ENCODE measurements at places on chromosomes 16 and 17. TPM values are rescaled to one million over a fixed set of nuclear protein-coding genes. Genes with fewer than 3 reads are reported as not detected.

DNA sequence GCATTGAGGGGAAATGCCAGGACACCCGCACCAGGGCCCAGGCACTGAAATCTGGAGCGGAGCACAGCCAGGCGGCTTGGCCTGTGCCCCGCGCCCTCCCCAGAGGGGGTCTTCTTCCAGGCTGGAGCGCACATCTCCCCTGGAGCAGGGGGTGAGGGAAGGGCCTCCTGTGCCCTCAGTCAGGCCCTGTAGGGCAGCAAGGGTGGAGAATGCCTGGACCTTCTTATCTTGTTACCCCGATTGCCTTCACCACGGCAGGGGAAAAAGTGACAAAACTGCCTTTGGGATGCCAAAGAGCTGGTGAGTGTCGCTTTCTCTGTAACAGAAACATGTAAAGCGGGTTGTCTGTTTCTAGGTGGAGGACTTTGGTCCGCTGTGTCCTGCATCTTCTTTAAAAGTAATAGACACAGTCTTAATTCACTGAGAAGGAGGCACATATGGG, 48.3 kb upstream of the BAHCC1 start:
- no peak for DNase-seq

The SLC5A11 gene
- 0.29 TPM for total RNA-seq

The CCL7 gene
- total RNA-seq: not detected

The SLFN14 gene
- 0.18 TPM for total RNA-seq

DNA sequence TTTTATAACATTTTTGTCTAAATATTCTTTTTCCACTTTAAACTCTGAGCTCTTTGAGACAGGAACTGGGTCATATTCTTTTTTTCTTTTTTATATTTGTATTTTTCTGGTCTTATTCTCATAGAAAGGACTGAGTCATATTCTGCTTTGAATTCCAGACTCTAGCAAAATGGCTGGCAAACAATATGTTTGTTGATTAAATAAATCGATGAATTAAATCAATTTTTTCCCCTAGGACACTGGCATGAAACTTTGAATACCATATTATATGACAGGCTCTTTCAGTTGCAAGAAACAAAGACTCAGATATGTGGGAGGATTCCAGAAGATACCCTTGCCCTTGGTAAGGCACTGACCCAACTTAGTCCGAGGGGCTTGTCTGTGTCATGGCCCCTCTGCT, 3.1 kb upstream of the RGS9 start:
- no peak for DNase-seq

- DNase-seq: no peak
Observed at GRCh38 chr16:52500963-52501362, 46.0 kb downstream of the TOX3 start.

The P2RX1 gene
- total RNA-seq: not detected

GRCh38 chr17:76502341-76503211, 1.4 kb upstream of the RHBDF2 start:
- DNase-seq: no peak

The YPEL2 gene
- 41.3 TPM for total RNA-seq

GRCh38 chr17:6027342-6028024, 42.7 kb upstream of the WSCD1 start:
- no peak for DNase-seq

The FN3KRP gene
- total RNA-seq: 24.0 TPM

GRCh38 chr16:22232277-22233036, 26.4 kb downstream of the EEF2K start:
- DNase-seq: no peak

The ZFP3 gene
- total RNA-seq: 2.5 TPM

GRCh38 chr16:67162506-67163163, 1.9 kb upstream of the HSF4 start:
- DNase-seq: no peak

DNA sequence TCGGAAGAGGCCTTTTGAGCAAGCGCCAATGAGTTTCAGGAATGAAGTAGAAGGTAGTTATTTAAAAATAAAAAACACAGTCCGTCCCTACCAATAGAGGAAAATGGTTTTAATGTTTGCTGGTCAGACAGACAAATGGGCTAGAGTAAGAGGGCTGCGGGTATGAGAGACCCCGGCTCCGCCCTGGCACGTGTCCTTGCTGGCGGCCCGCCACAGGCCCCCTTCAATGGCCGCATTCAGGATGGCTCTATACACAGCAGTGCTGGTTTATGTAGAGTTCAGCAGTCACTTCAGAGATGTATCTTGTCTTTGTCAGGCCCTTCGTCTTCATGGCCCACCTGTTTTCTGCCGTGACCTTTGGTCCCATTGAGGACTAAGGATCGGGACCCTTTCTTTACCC, 87.3 kb downstream of the CRISPLD2 start:
- no peak for DNase-seq

The CD300A gene
- total RNA-seq: not detected

The WFDC1 gene
- not detected for total RNA-seq

DNA sequence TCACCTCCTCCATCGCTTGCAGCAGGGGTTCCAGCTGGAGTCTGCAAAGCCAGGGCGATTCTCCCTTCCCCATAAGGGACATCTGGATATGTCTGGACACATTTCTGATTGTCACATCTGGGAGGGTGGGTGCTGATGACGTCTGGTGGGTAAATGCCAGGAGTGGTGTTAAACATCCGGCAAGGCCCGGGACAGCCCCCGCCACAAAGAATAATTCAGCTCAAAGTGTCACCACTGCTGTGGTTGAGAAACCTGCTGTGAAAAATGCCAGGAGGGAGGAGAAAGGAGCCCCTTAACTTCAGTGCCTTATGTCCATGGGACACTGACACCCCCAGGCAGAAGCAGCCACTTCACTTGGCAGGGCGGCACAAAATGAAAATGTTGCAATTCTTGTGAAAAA, 179.4 kb upstream of the SDK2 start:
- DNase-seq: no peak

DNA sequence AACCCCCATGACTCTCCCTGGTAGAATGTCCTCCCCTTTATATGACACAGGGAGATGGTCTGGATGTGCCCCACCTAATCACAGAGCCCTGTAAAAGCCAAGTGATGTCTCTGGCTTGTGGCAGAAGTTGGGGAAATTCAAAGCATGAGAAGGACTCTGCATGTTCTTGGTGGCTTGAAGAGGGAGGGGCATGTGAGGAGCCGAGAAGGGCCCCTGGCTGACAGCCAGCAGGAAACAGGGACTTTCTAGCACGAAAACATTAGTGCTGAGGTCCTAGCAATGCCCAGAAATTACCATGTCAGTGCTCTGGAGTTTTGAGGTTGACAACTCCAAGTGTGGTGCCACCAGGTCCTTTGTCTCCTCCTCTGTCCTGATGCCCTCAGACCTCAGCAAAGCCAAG, 75.9 kb downstream of the USP22 start:
- no peak for DNase-seq

- no peak for DNase-seq
Observed at GRCh38 chr16:72313903-72314302, 141.9 kb upstream of the PMFBP1 start.

The KIAA0513 gene
- total RNA-seq: 4.6 TPM

- no peak for DNase-seq
Observed at GRCh38 chr17:39852239-39852638, 11.9 kb downstream of the IKZF3 start.

The KRTAP2-3 gene
- 1.8 TPM for total RNA-seq

The FBF1 gene
- total RNA-seq: 9.5 TPM

The MYH13 gene
- total RNA-seq: not detected

- DNase-seq: no peak
Observed at GRCh38 chr17:79907850-79908249, 68.6 kb upstream of the CBX4 start.

DNA sequence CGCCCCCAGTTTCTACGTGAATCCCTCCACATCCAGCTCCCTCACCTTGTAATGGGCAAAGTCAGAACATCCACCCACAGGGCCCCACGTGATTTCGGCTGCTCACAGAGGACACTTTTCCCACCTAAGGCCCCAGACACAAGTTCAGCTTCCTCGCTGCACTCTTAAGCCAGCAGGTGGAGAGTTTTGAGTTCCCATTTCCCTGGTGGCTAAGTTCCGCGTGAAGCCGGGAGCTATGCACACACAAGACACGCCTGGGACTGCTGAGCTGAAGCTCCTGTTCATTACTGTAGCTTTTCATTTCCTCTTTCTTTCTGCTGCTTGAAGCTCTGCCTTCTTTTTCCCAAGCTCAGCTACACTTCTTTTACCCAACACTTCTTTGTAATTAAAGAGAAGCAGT, 273.8 kb downstream of the NPIPA8 start:
- DNase-seq: no peak

The E2F4 gene
- 78.3 TPM for total RNA-seq

The C1QTNF1 gene
- total RNA-seq: 7.3 TPM

DNA sequence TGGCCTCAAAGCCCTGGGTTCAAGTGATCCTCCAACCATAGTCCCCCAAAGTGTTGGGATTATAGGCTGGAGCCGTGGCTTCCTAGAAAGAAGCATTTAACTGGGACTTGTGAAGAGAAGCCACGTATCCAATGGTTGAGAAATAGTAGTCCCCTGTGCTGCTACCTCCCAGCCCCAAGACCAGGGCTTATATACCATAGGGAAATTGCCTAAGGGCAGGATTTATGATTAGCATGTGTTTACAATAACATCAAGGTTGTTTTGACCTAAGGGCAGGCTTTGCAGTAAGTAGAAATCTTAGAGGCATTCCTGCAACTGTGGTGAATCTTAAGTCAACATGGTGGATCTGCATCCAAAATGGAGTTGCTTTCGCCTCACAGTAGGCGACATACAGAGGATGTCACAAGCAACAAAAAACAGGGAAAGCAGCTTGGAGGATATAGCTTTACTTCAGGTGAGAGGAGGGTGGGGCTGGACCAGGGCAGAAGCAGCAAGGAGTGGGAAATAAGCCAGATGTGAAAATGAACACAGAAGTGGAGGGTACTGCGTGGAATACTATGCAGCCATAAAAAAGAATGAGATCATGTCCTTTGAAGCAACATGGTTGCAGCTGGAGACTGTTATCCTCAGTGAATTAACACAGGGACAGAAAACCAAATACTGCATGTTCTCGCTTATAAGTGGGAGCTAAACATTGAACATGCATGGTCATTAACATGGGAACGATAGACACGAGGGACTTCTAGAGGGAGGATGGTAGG, 18.7 kb upstream of the NSMCE1 start:
- DNase-seq: no peak

GRCh38 chr17:9028202-9028987, 7.1 kb downstream of the NTN1 start:
- no peak for DNase-seq

The CLEC18B gene
- not detected for total RNA-seq

DNA sequence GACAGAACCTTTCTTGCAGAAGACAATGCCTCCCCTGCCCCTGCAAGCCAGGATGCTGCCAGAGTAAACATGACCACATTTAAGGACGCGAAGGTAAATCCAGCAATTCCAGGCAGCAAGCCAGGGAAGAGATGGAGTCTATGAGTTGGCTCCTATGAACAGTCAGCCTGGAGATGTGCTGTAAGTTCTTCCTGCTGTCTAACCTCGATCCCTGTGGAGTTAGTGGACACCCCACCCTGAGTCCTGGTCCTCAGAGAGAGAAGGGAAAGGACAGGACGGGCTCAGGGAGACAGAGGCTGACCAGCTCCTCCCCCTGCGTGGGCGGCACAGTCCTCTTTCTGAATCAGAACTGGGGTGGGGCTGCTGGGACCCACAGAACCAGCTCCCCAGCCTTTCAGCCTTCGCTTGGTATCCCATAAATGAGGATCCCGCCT, 24.9 kb downstream of the CDC42EP4 start:
- no peak for DNase-seq

GRCh38 chr16:29972992-29973383, 680 bp upstream of the TAOK2 start:
- no peak for DNase-seq

- DNase-seq: no peak
Observed at GRCh38 chr16:53094013-53094630, 39.3 kb downstream of the CHD9 start.

DNA sequence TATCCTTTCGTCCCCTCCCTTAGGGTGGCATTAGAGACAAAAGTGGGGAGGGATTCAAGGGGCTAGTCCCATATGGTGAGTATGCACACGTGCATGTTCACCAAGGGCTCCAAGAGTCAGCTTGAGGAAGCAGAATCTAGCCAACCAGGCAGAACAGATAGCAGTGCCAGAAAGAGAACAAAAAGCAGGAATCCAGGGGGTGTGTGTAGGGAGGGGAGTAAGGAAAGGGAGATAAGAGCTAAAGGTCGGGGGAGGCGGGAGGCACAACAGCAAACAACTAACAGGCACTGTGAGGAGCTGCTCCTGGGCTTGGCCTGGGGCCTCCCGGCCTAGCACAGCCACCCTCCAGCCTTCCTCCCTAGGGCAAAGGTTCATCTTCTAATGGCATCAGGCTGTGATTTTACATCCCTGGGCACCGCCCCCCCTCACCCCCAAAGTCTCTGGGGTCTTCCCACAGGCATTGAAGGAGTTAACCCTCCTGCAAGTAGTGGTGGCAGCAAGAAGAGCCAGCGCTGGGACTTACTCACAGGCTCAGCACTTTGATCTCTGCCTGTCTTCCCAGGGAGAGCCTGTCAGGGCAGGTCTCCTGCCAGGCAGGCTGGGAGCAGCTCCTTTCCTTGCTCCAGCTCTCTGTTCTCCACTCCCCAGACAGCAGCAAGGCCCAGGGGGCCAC, 12.4 kb upstream of the SUPT4H1 start:
- no peak for DNase-seq

GRCh38 chr17:45783593-45784292, 377 bp upstream of the CRHR1 start:
- no peak for DNase-seq

DNA sequence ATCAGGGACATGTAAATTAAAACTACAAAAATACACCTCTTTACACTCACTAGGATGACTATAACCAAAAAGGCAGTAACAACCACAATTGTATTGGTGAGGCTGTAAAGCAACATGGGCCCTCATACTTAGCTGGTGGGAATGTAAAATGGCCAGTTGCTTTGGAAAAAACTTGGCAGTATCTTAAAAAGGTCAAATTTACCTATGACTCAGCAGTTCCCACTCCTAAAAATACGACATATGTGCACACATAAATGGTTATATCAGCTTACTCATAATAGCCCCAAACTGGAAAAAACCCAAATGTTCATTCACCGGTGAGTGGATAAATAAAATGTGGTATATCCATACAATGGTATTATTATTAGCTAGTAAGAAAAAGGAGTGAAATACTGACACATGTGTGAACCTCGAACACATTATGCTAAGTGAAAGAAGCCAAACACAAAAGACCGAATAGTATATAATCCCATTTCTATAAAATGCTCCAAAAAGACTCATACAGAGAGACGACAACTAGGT, 391.4 kb downstream of the NPIPA8 start:
- DNase-seq: no peak

The ITGAD gene
- not detected for total RNA-seq

Data from glomerular endothelial cell (primary cell).